Right ventricle myocardium superior (tissue), 1 donor: ENCODE measurements at places on chromosomes 7 and 10.

DNA sequence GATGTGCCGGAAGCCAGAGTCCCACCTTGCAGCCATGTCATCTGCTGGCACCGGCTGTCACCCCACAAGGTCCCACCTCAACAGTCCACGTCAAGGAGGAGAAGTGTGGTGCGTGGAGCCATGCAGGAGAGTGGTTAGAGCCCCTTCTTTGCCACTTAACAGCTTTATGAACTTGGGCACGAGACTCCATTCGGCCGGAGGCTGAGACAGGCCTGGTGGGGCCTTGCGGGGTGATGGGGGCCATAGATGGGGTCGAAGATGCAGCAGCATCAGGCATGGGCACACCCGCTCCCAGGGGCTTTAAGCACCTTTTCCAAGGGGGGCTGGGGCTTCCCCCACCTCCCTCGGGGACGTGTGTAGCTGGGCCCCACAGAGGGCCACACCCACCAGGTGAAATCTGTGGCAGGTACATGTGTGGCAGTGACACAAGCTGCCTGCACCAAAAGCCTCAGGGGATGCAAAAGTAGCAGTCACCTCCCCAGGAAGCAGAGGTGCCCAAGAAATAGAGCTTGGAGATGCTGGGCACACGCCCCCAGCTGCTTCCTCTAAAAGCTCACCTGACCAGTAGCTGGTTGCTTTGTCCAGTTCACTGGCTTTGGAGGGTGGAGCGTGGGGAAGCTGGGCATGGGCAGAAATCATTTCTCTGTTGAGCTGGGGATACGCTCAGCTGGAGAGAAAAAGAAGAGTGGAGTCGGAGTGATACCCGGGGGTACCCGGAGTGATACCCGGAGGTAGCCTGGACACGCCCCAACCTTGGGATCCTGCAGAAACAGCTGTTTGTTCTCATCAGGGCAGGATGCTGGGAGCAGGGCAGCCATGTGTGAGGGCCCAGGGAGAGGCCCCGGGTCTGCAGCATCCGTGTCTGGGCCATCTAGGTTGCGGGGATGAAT, 199.8 kb downstream of the EBF3 start:
- DNase-seq = no peak

GRCh38 chr7:126948664-126949063, 304.1 kb downstream of the GRM8 start:
- DNase-seq = no peak

DNA sequence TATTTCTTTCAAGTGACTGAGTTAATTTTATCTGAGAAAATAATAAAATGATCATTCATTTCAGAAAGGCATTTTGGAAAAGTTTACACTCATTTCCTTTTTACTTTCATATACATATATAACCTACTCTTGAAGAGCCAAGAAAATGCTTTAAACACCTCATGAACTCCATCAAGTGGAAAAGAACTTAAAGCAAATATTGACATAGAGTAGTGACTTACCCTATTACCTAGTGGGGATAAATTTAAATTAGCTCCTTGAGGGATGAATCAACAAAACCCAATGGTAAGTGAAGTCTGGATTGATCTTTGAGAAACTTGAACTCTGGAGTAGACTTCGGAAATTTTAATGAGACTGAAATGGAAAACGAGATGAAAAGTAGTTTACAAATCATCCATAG, 88.6 kb downstream of the TMEM26 start:
- DNase-seq = no peak

GRCh38 chr7:67636348-67637022, 639.9 kb downstream of the TYW1 start:
- DNase-seq = no peak

DNA sequence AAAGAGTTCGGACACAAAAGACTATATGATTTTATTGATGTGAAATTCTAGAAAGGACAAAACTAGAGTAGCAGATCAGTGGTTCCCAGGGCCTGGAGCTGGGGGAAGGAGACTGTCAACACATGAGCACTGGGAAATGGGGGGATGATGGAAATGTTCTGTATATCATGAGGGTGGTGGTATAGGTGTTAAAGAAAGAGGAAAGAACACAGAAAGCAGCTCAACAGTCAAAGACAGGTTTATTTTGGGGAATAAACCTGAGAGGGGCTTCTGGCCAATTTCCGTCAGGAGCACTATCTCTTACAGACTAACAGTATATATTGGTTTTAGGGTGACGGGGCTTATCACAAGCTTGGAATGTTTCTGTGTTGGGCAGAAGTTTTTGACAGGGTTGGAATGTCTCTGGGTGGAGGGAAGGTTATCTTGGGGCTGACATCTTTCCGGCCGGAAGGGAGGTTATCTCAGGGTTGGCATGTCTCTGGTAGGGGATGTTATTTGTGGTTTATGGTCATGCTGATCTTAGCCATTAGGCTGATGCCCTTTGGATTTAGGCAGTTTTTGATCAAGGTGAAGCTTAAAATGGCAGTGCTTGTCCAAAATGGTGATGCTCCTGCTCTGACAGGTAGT, 254.6 kb upstream of the NRP1 start:
- no peak for DNase-seq

DNA sequence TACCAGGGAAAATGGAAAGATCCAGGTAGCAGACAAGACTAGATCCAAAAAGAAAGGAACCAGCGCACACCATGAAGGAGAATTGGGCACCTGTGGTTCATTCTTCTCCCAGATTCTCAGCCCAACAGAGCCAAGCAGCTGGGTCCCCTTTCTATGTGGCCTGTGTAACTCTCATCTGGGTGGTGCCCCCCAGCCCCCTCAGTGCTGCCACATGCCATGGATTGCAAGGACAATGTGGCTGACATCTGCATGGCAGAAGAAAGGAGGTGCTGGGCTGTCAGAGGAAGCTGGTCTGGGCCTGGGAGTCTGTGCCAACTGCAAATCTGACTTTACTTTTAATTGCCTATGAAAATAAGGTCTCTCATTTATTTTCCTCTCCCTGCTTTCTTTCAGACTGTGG, 21.4 kb downstream of the PRSS2 start:
- no peak for DNase-seq

DNA sequence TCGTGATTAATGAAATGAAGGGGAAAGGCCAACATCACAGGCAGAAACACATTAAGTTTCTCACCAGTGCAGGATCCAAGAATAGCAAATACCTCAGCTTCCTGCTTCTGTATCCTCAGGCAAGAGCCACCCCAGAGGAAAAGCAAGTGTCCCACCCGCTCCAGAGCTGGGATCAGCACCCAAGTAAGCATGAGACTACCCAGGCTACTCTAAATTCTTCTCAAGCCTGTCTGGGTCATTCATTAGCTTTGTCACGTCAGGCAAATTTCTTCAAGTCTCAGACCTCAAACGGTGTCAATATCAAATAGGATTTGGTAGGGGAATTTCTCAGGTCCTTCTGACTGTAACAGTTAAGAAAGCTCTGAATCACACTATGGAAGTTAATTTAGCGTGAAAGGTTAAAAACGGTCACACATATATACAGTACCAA, 59.0 kb downstream of the GNA12 start:
- DNase-seq = no peak

- DNase-seq = peak; percentile 62
These were observed 9.6 kb upstream of the VIPR2 start for GRCh38 chr7:159154243-159154642.

- DNase-seq = no peak
These were observed 530.6 kb downstream of the PHTF2 start for GRCh38 chr7:78329001-78329655.

DNA sequence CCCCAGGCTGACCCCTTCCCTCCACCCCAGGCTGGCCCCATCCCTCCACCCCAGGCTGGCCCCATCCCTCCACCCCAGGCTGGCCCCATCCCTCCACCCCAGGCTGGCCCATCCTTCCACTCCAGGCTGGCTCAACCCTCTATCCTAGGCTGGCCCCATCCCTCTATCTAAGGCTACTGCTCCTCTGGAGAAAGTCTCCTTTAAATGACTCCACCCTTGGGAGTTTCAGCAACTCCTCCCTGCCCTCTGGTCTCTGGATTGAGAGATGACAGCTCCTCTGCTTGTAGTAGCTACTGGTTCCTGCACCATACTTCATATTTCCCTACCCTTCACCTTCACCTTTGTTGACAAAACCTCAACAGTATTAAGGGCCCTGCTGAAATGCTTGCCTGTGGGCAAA, 8.5 kb downstream of the PRLHR start:
- no peak for DNase-seq

- peak; percentile 78 for DNase-seq
These were observed 16.7 kb downstream of the TMEM120A start for GRCh38 chr7:75977743-75978142.

GRCh38 chr10:69568472-69569395, 4.5 kb downstream of the NEUROG3 start:
- DNase-seq = no peak

DNA sequence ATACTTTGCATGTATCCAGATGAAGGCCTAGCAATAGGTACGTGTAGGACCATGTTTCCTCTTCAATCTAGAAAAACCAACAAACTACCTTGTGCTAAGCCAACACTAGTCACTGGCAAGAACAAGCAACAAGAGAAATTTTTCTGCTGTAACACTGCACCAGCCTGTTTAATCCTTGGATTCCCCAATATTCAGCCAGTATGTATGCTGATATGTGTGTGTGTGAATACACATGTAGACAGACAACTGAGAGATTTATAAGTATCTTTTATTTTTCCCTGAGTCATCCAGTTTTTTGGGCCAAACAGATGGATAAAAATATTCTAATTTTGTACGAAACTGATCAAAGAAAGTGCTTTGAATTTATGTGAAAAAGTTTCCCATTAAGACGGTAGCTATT, 26.2 kb downstream of the GLI3 start:
- no peak for DNase-seq

DNA sequence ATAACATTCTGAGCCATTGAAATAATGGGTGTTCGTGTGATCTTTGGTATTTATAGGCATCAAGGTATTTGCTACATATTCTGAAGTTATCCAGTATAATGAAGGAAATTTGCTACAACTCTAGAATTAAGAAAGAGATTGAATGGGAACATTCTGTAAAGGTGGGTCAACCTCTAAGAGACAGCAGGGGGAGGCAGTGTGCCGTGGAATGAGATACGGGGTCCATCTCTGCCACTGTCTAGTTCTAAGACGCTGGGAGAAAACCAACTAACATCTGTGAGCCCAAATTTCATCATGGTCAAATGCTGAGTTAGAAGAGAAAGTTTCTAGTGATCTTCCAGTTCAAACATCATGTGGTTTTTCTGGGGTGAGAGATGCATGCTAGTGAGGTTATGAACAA, 368.9 kb downstream of the SORCS1 start:
- no peak for DNase-seq

DNA sequence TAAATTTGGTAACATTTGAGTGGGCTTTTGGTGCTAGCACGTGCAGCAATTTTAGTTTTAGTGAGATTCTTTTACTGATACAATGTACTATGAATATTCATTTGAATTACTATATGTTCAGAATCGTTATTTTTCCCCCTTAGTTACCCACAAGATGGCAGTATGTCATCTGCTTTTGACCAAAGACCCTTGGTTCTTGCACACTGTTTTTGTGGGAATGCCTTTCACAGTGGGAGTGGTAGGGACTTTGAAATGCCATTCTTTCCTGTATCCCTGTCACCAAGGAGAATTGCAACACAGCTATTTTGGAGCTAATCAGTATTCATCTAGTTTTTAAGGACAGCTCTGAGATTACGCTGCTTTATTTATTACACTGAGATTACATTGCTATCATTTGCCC, 40.6 kb downstream of the SEC23IP start:
- no peak for DNase-seq

GRCh38 chr10:116873134-116873533, 23.8 kb downstream of the ENO4 start:
- DNase-seq = no peak

DNA sequence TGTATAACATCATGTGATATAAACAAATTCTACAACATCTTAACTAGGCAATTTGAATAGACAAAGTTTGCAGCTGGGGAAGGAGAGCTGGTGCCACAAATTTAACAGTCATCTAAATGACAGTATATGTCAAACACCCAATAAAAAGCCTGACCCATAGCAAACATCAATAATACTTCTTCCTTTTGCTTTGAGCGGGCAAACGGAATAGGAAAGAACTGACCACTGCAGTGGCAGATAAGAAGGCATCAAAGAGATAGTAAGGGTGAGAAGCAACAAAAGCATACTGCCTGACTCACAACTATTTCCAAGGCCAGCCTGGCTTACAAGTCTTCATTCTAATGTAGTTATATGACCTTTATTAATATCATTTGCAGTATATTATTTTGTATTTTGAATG, 99.9 kb downstream of the LRRN3 start:
- no peak for DNase-seq

DNA sequence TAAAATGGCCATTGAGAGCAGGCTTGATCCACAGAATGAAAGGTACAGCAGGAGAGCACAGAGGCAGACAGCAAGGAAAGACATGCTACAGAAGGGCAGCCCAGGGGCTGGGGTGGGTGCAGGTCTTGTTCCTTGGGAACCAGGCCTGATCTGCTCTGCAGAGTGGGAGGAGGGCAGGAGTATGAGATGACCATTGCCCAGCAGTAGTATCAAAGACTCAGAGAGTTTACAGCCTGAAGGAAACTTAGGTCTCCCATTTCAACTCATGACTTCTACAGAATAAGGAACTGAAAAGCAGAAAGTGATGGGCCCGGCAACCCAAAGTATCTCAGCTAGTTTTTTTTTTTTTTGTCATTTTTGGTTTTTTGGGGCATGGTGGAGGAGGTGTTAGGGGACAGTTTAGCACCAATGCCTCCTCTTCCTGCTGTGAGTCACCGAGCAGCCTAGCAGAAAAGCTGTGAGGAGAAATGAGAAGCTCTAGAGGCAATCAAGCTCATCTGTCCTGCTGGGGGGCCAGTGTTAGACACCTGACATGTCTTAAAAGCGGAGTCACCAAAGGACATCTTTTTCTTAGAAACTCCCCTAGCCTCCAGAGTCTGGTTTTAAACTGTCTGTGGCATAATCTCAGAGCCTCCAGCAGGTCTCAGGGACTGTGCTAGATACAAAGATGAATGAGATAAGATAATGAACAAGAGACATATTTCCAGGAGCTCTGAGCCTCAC, 34.3 kb upstream of the HERPUD2 start:
- DNase-seq = no peak

- DNase-seq = no peak
These were observed 742.3 kb downstream of the TYW1 start for GRCh38 chr7:67738958-67739357.

- no peak for DNase-seq
These were observed 118.5 kb downstream of the VTI1A start for GRCh38 chr10:112565434-112566053.

- no peak for DNase-seq
These were observed 368.4 kb upstream of the AKR1E2 start for GRCh38 chr10:4457597-4457996.

DNA sequence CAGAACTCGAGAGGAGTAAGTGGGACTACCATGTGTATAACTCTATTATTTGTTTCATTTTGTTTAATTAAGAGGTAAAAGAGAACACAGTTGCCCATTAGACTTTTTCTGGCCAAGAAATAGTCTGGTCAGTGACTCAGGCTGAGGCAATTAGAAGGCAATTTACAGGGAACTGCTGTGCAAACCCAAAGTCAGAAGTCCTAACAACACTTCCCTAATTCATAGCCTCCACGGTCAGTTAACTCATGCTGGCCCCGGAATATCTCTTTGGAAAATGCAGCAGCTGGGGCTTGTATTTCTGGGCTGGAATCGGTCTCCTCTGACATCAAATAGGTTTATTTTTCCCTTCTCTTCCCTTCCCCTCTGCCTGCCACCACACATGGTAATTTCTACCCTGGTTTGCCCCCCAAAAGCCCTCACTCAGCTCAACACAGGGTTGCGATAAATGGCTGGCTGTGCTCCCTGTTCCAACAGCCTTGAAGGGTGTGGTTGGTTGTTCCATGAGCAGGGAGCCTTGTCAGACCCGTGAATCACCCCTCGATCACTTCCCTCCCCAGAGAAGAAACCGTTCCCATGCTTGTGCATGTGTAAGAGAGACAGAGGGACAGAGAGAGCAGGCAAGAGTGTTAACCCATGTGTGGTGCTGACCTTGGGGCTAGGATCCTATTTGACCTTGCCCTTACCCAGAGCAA, 5.3 kb downstream of the SH3PXD2A start:
- peak; percentile 54 for DNase-seq
